Lower lobe of right lung (tissue), 2 donors: ENCODE measurements at places on chromosomes 5 and 9. TPM values are rescaled to one million over a fixed set of nuclear protein-coding genes. Genes with fewer than 3 reads are reported as not detected.

DNA sequence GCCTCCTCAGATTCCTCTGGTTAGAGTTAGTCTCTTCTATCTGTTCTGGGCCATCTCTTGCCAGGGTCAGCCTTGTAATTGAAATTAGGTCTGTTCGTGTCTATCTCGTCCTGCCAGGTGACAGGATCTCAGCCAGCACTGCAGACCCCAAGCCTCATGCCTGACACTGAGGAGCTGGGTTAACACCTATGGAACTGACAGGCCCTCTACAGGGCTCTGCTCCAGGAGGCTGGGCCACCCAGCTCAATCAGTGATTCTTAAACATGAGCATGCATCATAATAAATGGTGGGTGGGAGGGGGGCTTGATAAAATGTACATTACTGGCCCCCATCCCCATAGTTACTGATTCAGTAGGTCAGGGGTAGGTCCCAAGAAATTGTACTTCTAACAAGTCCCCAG lies 103.4 kb downstream of the PSD2 start:
- no peak for DNase-seq
- no peak overlapping the region for H3K27ac ChIP-seq
- H3K4me1 ChIP-seq, result peaks cover 18% of the 10 kb centered on the region

DNA sequence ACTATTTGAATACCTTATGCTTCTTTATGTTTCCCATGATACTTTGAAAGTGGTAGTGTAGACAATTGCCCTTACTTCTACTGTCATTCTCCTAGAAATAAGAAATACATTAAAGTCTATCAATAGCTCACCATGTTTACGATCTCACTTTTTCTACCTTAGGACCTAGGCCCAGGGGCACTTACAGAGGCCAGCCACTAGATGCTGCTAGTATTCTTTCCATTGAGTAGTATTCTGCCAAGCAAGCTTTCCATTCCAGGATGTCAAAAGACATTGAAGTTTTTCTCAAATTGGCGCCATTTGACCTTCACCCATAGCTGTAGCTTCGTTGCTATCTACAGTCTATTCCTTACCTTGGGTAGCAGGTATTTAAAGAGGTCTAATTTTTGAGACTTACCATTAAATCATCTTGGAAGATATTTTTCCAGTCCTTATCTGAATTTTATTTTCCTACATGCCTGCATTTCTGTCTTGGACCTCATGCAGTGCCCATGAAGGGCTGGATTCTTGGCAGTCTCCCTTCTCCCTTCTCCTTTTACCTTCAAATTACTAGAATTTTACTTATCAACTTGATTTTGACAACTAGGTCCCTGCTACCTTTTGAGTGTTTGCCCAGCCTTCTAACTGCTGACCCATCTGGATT lies 246.0 kb upstream of the NUDT12 start:
- no peaks in the 10 kb centered on the region for H3K4me1 ChIP-seq
- no peak overlapping the region for H3K27ac ChIP-seq
- H3K27me3 ChIP-seq, result no peaks in the 10 kb centered on the region
- no peaks in the 10 kb centered on the region for H3K36me3 ChIP-seq
- H3K4me3 ChIP-seq, result no peak overlapping the region

- no peak overlapping the region for H3K27ac ChIP-seq
- no peaks in the 10 kb centered on the region for H3K4me1 ChIP-seq
- no peak overlapping the region for H3K4me3 ChIP-seq
- no peaks in the 10 kb centered on the region for H3K27me3 ChIP-seq
- no peaks in the 10 kb centered on the region for H3K36me3 ChIP-seq
Measured at GRCh38 chr9:102796244-102796643, 198.9 kb upstream of the CYLC2 start.

GRCh38 chr5:115507681-115508080 lies 36.9 kb downstream of the FEM1C start:
- H3K36me3 ChIP-seq, result no peaks in the 10 kb centered on the region
- no peaks in the 10 kb centered on the region for H3K27me3 ChIP-seq
- no peaks in the 10 kb centered on the region for H3K4me1 ChIP-seq
- DNase-seq, result no peak
- H3K27ac ChIP-seq, result no peak overlapping the region
- H3K4me3 ChIP-seq, result no peak overlapping the region

- no peaks in the 10 kb centered on the region for H3K27me3 ChIP-seq
- H3K36me3 ChIP-seq, result peaks cover 5% of the 10 kb centered on the region
- H3K27ac ChIP-seq, result no peak overlapping the region
- no peak overlapping the region for H3K4me3 ChIP-seq
Measured at GRCh38 chr9:134783699-134784039, 96.9 kb upstream of the FCN2 start.

The VCAN gene
- 133 TPM for total RNA-seq
